ENCODE measurements at places on chromosomes 2 and 18.

DNA sequence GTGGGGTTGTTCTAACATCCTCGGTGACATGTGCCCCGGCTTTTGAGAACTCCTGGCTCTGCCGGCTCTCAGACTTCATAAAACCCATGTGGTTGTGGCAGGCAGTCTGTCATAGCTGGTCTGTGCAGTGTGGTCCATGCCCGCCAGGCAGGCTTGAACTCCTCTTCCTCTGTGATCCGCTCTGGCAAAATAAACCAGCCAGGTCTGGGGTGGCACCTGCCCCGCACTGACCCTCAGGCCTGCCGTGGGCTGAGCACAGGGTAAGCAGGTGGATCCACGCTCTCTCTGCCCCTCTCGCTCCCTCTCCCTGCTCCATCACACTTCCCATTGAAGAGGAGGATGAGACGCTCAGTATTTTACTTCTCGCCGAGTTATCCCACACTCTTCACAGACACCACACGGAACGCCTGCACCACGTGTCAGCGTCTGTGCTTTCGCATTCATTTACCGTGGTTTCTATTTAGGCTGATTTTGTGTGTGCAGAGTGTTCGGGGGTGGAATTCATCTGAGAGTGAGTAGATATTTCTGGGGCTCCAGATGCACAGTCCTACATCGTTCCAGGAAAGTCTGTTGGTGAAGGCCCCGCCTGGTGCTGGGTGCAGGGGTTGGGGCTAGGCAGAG, 56.4 kb downstream of the RTP5 start:
- DNase-seq, result no peak

DNA sequence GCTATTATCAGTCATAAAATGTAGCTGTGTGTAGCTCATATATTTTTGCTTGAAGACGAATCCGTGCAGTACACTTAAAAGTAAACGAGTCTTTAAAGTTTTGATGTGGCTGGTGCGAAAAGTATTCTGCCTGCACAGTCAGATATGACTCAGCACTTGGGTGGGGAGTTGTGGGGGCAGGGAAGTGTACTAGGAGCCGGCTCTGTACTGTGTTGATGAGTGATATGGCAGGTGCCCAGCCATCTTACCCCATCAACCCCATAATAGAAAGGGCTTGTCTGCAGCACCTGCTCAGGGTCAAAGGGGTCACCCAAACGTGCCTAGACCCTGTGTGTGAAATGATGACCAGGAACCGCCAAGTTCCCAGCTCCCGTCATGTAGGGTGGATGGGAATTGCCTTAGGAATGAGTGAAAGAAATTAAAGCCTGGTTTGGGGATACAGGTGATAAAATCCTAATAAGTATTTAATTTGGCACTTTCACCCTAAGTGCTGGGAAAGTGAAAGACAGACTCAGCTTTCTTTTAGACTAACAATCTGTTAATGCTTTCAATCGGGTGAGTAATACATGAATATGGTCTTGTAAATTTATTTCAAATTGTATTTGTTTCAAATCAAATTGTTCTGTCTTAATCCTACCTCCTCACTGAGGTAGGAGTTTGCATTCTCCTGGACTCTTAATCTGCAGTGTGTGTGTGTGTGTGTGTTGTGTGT, 48.0 kb downstream of the BCL2L11 start:
- no peak for DNase-seq

- DNase-seq, result no peak
Observed at GRCh38 chr2:188659656-188660406, 314.3 kb upstream of the COL3A1 start.

DNA sequence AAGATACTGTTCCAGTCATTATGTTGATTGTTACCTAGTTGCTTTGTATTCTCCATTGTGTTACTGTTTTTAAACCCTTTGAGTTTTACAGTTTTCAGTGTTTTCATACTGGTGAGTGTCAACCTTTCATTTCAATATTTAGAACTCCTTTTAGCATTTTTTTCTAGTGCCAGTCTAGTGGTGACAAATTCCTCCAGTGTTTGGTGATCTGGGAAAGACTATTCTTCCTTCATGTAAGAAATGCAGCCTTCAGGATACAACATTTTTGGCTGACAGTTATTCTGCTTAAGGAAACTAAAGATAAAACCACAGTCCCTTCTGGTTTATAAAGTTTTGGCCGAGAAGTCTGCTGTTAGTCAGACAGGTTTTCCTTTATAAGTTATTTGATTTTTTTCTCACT, 143.8 kb downstream of the ETAA1 start:
- DNase-seq, result no peak

- DNase-seq, result no peak
Observed at GRCh38 chr18:46247942-46248341, 143.8 kb downstream of the HAUS1 start.

GRCh38 chr2:726169-726568, 49.0 kb upstream of the TMEM18 start:
- DNase-seq, result peak; percentile 36

DNA sequence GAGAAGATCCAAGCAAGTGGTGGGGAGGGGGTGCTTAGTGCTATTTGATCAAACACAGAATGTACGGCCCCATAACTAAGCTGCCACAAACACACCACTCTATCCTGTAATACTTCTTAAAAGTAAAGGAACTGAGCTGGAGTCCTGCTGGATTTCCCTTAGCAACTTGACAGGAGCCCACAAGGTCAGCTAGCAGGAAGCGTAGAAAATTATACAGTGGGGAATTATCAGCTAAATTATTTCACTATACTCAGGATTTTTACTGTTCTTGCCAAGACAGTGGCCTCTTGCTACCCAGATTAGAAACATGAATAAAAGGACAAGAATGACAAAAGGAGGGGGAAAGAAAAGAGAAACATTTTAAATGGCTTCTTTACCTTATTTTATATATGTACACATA, 217.1 kb downstream of the ZNF521 start:
- no peak for DNase-seq

- no peak for DNase-seq
Observed at GRCh38 chr2:34979148-34979547, 1376.4 kb upstream of the CRIM1 start.

GRCh38 chr2:207640661-207641060, 15.5 kb upstream of the METTL21A start:
- no peak for DNase-seq

GRCh38 chr2:29601872-29602271, 319.5 kb downstream of the ALK start:
- DNase-seq, result no peak

DNA sequence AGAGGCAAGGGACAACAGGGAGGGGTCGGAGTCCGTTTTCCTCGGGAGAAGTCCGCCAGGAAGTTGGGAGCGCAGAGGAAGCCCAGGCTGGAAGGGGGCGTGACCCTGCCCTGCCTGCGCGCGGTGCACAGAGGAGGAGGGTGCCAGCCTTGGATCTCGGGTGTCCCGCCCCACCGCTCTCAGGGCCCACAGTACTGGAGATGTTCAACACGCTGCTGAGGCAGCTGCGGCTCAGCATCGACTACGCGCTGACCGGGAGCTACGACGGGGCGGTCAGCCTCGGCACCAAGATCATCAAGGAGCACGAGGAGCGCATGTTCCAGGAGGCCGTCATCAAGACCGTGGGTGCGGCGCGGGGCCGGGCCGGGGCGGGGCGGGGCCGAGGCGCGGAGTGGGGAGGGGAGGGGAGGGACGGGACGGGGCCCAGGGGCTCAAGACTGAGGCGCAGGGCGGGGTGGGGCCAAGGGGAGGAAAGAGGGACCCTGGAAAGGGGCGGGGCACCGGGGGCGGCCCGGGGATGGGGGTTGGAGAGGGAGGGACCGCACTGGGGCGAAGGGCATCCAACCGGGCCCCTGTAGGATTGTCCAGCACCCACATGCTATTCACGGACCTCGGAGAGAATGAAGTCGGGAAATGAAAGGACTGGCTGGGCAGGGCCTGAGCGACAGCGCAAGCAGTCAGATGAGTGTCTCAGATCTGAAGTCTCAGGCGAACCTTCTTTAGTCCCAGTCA, 36.6 kb downstream of the POMC start:
- peak; percentile 39 for DNase-seq

DNA sequence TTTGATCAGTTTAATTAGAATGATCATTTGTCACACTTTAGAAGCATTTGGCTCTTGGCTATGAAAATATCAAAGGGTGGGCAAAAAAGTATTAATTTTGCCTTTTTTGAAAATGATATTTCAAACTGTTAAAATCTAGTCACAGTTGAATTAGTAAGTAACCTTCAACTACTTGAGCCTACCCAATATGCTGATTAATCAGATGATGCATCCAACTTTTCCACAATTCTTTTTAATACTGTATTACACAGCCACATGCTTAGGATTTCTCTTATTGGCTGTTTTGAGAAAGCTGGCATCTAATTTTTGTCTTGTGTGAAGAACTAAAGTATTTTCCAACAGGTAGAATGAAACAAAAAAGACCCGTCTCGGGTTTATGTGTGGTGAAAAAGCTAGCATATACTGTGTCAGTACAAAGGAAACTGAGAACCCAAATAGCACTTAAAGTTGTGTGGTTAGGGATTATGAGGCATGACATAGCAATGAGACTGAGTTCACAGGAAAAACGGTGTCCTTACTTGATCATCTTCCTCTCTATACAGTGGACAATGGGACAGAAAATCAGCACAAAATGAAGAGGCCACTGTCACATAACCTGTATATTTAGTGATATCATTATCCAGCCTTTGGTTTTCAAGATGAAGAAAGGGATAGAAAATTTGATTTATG, 11.7 kb downstream of the OSBPL6 start:
- no peak for DNase-seq

- no peak for DNase-seq
Observed at GRCh38 chr2:181672255-181673008, 7.9 kb downstream of the NEUROD1 start.

DNA sequence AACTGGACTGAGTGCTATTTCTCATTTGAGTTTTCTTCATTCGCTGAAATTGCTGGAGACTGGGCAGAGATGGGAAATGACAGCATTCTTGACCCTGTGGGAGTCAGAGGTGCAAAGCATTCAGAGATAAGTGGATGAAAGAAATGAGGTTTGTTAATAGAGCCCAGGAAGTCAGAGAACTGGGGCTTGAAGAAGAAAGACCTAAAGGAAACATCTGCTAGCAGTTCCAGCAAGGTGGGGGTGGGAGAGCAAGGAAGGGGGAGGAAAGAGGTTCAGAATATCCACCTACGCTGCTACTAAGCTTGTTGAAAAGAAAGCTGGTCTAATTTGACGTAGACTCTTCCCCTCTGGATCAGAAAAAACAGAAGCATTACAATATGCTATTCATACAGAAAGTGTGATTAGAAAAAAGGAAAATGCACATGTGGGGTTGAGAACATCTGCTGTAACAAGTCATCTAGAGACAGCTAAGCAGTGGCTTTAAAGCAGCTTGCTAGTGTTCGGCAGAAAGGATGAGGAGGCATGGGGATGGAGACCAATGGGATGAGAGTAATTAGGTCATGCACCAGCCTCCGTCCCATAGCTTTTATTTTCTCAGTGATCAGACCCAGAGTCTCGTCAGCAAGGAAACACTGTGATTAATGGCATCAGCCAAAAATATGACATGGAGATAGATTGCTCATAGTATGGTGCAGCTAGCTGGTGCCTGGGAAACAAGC, 29.7 kb downstream of the NAB1 start:
- DNase-seq, result peak; percentile 15

- DNase-seq, result no peak
Observed at GRCh38 chr2:171228826-171229225, 68.1 kb upstream of the TLK1 start.

- peak; percentile 47 for DNase-seq
Observed at GRCh38 chr18:45621061-45621511, 5.8 kb downstream of the SLC14A2 start.

DNA sequence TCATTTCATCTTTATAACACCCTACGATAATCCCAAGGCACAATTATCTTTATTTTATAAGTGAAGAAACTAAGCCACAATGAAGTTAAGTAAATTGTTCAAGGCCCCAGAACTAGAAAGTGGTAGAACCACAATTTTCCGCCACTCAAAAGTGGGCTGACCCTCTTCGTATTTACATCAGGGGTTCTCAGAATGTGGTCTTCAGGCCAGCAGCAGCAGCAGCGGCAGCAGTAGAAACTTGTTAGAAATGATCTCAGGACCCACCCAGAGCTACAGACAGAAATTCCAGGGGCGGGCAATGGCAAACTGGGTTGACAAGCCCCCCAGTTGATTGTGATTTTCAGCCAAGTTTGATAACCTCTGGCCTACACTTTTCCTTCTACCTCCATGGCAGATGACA, 62.8 kb downstream of the LBH start:
- DNase-seq, result no peak

GRCh38 chr18:57589161-57589560, 2.7 kb upstream of the FECH start:
- DNase-seq, result no peak

DNA sequence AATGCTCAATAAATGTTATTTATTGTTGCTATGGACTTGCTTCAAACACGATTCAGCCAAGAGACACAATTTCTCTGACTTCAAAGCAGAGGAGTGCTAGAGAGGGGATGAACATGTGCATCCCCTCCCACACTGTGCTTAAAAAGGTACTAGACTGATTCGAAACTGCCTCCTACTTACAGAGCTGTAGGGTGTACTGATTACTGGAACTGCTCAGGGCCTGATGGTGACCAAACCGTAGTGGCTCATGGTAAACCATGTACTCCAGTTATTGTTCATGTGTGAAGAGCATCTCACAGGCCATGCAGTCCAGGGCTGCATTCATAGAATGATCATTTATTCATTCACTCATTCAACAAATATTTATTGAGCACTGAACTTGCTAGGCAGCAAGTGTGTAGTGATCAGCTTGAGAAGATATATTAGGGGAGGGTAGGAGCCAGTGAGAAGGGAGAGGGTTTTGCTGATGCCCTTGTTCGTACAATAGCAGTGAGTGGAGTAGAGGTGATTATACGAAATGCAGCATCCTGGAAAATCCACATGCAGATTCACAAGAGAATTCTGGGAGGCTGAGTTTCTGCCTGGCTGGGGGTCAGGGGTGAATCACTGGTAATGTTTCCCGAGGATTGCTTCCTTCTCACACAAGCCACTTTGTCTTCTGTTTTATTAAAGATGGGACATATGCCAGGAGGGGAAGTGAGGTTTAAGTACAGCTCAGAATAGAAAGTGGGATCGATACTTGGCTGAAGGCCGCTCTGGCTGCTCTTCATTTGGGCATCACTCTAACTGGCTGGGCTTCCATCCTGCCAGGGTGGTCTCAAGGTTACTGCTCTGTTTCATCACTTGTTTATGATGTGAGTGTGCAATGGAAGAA, 245.4 kb downstream of the RAD51AP2 start:
- DNase-seq, result no peak

DNA sequence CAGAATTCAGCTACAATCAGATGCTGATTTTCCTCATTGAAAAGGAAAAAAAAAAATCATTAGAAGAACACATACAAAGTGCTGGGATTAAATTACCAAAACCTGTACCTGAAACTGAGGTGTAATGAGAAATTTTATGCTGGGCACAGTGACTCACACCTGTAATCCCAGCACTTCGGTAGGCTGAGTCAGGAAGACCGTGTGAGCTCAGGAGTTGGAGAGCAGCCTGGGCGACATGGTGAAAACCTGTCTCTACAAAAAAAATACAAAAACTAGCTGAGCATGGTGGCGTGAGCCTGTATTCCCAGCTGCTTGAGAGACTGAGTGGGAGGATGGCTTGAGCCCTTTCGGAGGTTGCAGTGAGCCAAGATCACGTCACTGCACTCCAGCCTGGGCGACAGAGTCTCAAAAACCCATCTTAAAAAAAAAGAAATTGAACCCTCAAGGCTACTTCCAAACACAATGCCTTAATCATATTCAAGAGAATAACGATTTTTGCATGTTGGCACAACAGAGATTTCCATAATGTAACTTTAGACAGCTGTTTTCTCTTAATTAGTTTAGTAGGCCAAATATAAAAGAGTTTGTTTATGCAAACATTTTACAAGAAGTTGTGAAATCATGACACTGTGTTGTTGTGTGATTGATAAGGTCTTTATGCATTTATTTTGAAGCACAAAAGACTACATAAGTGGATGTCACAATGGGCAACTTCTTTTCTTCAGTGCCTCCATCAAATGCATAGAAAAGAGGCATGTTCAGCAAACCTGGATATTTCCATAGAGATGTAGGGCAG, 63.9 kb downstream of the FAM161A start:
- DNase-seq, result no peak

Measured in inflammatory macrophage (primary cell).